ENCODE measurements at places on chromosomes 5 and 9.
A peak's percentile ranks its signal among the peaks of the same experiment; 100 is the strongest.

GRCh38 chr9:127444283-127444920 is 6.8 kb downstream of the RPL12 start:
- no peak for DNase-seq

DNA sequence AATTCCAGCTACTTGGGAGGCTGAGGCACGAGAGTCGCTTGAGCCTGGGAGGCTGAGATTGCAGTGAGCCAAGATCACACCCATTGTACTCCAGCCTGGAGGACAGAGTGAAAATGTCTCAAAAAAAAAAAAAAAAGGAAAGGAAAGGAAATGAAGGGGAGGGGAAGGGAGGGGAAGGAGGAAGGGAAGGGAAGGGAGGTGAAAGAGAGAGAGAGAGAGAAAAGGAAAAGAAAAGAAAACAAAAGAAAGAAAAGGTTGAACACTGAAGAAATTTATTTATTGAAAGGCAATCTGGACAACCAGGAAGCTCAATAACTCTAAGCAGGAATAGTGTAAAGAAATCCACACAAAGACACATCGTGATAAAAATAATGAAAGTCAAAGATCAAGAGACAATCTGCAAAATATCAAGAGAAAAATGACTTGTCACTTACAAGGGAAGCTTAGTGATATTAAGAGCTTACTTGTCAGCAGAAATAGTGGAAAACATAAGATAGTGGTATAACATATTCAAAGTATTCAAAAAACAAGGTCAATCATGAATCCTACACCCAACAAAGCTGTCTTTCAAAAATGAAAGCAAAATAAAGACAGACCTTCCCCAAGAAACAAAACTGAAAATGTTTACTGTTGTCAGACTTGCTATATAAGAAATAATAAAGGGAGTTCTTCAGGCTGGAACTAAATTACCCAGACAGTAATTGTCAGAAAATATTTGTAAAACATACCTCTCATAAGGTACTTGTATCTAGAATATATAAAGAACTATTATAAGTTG is 10.9 kb upstream of the RIMOC1 start:
- no peak for DNase-seq

DNA sequence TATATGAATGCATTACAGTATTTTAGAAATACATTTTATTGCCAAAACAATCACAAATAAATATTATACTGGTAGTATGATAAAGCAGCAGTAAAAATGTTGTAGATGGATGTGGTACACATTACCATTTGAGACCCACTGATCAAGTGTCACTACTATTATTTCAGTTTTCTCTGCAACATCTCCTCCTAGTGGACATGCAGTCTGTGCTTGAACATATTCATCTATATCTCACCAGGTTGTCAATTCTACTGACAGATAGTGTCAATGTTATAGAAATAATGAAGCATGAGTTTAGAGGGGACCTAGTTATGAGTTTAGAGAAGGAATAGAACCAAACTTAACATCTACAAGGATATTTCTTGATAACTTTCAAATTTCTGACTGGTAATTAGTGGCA is 39.2 kb upstream of the ELOVL7 start:
- peak; percentile 17 for DNase-seq

DNA sequence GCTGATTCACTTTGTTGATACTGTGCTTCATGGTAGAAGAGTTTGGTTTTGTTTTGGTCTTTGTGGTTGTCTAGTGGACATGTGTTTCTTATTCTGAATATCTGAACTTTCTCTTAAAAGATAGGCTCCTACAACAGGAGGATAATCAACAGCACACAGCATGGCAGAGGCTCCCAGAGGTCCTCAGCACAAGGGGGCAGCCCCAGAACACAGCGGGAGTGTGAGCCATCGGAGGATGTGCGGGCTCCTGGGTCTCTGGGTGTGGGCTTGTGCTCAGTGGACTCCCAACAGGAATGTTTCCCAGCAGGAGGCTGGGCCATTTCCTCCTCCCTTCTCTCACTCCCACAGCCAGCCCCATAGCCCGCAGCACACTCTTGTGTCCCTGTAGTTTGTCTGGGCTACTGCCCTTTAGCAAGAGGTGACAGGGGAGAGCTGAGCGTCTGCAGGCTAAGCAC is 164.3 kb upstream of the OTULINL start:
- DNase-seq: no peak

DNA sequence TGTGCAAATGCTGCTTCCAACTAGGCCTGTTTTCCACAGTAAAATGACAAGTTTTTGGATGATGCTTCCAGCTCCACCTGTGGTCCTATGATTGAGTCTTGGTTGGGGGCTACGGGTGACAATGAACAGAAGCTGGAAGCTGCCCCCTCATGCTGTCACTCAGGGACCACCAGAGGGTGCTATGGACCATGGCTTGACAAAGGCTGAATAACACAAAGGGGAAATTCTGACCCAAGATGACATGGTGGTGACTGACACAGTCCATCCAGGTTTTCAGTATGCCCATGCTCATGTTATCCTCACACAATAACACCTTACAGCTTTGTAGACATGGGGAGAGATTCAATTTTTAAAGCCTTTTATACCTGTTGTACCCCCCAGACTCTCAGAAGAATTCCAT is 23.9 kb upstream of the SAP30L start:
- DNase-seq: no peak
